ENCODE measurements at places on chromosomes 6 and 20. TPM values are rescaled to one million over a fixed set of nuclear protein-coding genes. Genes with fewer than 3 reads are reported as not detected.

ETV7 gene
- polyA plus RNA-seq: not detected

JPH2 gene
- 1.2 TPM for polyA plus RNA-seq

RBM12 gene
- 70.9 TPM for polyA plus RNA-seq

DEFB132 gene
- polyA plus RNA-seq: not detected

GRCh38 chr6:56714982-56715456, 72.3 kb upstream of the DST start:
- no peak for DNase-seq

DNA sequence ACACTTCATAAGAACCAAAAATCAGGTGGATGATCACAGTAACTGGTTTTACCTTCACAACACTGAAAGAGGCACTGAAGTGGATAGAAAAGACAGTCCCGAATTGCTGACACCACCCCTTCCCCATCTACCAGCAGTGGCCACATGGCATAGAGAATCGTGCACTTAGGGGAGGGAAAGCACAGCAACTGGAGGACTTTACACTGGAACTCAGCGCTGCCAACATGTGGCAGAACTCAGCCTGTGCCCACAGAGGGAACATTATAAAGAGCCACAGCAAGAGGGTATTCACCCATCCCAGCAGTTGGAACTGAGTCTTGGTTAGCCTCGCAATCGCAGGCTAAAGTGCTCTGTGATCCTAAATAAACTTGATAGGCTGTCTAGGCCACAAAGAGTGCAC, 6.5 kb upstream of the KIAA1586 start:
- DNase-seq: no peak

GRCh38 chr6:92273694-92274093, 1145.7 kb downstream of the EPHA7 start:
- no peak for DNase-seq

DNA sequence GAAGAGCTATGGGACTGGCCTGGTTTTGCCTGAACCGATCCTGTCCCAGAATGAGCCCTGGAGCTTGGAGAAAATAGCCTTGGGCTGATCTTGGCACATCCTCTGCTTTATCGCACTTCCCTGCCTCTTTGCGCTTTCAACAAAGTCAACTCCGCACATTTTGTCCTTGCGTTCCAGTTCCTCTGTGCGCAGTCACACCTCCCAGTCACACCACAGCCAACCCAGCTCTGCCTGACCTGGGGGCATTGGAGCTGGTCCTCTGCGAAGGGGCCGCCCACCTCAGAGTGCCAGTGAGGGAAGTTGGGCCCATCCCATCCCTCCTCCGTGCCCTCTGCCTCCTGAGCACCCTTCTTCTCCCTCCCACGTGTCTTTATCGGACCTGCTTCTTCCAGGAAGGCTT, 16.9 kb upstream of the UQCC2 start:
- no peak for DNase-seq

DNA sequence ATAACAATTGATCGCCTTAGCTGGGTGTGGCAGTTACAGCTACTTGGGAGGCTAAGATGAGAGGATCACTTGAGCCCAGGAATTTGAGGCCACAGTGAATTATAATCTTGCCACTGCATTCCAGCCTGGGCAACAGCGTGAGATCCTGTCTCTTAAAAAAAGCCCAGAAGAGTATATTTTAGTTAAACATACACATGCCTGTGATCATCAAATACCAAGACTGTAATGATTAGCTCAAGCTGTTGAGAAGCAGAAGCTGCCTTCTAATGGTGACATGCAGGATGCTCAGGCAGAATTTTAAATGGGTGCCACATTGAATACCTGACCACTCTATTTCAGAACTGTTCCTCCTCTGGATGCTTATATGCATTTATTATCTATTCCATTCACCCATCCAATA, 8.9 kb upstream of the TMEM14A start:
- no peak for DNase-seq

DNA sequence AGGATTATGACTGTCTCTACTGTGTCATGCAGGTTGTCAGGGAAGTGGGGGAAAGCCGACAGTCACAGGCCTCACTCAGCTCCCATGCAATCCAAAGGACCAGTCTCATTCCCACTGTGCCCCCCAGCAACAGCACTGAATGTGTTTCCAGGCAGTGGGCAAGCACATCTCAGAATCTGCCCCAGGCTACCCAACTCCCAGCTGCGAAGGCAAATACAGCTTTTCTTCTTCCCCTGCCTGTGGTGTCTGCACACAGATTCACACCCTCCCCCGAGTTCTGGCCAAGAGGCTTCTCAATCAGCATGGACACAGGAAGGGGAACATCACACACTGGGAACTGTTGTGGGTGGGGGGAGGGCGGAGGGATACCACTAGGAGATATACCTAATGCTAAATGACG, 75.3 kb downstream of the SNAP91 start:
- no peak for DNase-seq

- DNase-seq: no peak
These were observed 81.4 kb downstream of the WDR27 start for GRCh38 chr6:169620171-169621130.

GRCh38 chr6:138456401-138456790, 42.9 kb downstream of the NHSL1 start:
- no peak for DNase-seq

- DNase-seq: no peak
These were observed 136.5 kb upstream of the ECI2 start for GRCh38 chr6:4271761-4272470.

Data from right lung (tissue), 10 donors.